ENCODE measurements at places on chromosomes 2 and 18. TPM values are rescaled to one million over a fixed set of nuclear protein-coding genes. Genes with fewer than 3 reads are reported as not detected.

Gene CAPN14
- 0.30 TPM for total RNA-seq

Gene MOGAT1
- total RNA-seq, result not detected

Gene ZDBF2
- total RNA-seq, result 2.5 TPM

Gene SLC5A7
- total RNA-seq, result not detected

Gene VSNL1
- total RNA-seq, result 12.8 TPM

Gene TUBB8B
- total RNA-seq, result not detected

Data from hair follicular keratinocyte (primary cell).